ENCODE measurements at places on chromosomes 2 and 18.

DNA sequence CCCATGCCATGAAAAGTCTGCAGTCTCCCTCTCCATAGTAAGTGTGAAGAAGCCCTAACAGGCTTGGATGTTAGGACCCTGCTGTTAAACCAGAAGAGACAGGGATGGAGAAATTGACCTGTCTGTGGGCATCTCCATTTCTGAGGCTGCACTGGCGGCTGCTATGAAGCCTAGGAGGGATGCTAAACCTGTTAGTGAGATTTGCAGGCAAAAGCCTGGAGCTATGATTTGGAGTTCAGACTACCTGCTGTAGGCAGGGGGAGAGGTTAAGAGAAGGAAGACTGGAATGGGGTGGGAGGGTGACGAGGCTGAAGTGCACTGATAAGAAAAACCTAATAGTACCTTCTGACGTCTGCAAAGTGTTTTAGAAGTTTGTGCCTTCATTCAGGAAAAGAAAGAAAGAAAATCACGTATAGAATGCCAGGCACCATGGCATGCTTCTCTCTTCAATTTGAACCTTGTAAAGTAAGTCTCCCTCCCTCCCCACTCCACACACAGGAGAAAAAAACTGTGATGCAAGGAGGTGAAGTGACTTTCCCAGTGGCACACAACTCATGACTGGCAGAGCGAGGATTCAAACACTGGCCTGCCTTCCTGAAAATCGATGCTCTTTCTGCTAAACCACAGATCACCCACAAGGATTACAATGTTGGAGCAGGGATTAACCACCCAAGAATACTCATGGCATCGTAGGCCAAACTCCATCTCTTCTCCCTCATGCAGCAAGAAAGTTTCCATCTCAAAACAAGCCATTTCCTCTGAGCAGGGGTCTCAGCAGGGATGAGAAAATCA lies 98.5 kb upstream of the PKDCC start:
- DNase-seq: no peak

- DNase-seq: no peak
Measured at GRCh38 chr2:152284398-152284797, 50.6 kb upstream of the FMNL2 start.

DNA sequence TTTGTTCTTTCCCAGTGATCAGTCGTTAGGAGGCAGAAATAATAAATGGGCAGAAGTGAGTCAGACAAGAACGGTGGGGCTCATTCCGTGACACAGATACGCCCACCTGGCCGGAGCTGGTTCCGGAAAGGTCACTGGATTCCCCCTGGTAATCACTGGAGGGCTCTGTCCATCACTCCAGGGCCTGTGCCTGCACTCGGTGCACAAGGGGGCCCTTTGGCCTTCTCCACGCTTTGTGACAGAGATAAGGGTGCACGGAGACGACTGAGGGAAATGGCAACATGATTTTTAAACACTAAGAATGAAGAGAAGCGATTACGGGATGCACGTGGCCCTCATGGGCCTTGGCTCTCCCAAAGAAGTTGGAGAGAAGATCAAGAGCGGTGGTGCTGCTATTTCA lies 84.4 kb downstream of the PTGR3 start:
- no peak for DNase-seq

DNA sequence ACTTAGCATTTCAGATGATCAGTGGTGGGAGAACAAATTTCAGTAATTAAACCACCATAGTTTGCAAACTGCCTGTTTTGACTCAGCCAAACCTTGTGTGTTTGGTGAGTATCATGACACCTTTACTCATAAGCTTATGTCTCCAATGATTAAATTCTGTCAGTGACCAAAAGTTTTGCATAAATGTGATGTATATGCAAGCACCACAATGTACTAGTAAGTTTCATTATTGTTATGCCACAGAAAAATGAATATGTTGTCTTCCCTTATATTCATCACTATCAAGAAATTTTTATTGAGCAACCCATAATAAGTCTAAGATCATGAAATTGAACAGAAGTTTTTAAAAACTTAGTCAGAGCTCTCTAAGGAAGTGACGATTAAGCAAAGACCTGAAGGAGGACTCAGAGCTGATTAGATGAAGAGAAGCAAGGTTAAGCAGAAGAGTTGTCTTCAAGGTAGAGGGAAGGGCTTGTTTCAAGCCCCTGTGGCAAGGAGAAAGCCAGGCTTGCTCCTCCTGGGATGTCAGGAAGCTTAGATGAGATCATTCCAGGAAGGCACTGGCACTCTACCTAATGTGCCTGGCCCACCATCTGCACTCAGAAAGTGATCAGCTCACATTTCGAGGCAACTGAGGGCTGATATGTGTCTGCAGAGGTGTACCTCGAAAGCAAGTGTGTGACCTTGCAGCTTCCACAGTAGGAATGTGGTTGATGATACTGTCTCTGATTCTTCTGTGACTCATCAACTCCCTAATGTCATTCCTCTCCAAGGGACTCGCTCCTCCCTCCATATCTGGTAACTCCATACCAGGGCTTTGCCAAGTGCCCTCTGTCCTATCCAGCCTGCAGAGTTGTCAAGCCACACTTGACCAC lies 54.7 kb downstream of the KCTD18 start:
- DNase-seq: no peak

DNA sequence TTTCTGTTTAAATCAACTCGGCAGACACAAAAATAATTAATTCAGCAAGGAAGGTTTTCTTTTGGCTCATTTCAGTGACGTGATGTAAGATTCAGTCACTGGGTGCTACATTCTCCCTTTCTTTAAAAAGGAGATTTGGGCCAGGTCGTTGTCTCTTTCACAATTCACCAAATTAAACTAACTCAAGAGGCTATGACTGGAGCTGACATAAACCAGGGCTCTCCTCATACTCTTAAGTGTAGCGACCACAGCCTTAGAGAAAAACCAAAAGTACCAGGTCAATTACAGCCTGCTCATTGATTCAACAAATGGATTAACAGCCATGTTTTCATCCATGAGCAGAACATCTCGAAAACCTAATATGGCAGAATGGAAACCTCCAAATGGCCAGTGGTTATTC lies 85.7 kb downstream of the PAX3 start:
- no peak for DNase-seq

DNA sequence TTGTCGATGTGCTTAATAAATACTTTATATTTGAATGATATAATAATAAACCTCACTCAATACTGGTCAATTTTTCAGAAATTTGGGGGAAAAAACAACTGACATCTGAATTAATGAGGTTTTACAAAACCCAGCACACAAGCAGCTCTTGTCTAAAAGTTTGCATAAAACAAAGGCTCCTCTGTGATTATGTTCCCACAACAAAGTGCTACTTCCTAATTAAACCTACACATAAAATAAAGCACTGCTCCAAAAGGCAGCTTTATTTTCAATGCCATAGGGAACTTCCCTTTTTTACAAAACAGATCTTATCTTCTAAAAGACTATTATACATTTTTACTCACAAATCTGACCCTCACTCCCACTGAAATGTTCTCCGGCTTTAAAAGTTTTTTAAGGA lies 47.1 kb downstream of the LAMA1 start:
- DNase-seq: no peak

GRCh38 chr18:9017167-9017904 lies 85.2 kb upstream of the NDUFV2 start:
- peak; percentile 45 for DNase-seq

DNA sequence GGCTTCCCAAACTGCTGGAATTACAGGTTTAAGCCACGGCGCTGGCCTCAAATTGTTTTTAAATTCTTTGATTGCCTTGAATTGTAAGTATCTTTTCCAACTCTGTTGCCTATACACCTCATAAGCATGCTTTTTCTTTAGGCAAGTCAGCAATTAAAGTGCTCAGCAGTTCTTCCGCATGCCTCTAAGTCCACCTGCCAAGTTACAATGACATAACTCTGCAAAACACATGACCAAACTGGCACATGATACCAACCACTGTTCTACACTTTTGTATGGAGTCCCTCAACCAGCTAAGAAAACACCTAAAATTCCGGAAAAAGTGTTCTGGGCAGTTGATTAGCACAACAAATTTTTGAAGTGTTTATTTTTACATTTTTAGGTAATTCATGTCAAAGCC lies 5.1 kb downstream of the TXNL4A start:
- no peak for DNase-seq

- no peak for DNase-seq
Measured at GRCh38 chr2:199228887-199229819, 228.6 kb downstream of the SATB2 start.

- DNase-seq: no peak
Measured at GRCh38 chr2:71469403-71470398, 16.3 kb downstream of the DYSF start.

GRCh38 chr2:23387221-23387550 lies 2.2 kb downstream of the KLHL29 start:
- DNase-seq: no peak

DNA sequence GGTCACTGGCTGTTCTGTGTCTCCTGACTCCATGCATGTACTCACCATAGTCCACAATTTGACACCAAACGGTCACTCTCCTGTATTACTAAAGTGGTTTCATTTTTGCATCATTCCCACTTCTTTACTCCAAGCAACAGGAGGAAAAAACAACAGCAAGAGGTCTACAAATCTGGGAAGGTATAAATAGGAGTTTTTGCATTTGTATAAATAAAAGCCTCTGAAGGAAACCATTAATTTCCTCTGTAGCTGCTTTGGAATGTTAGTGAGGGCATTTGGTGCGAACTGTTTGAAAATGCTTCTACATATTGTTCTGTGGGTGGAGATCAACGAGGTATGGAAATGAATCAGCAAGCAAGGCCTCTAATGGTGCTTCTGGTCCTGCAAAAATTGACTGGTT lies 148.5 kb upstream of the DLX2 start:
- DNase-seq: no peak

GRCh38 chr2:209937893-209938292 lies 64.5 kb upstream of the RPE start:
- no peak for DNase-seq

DNA sequence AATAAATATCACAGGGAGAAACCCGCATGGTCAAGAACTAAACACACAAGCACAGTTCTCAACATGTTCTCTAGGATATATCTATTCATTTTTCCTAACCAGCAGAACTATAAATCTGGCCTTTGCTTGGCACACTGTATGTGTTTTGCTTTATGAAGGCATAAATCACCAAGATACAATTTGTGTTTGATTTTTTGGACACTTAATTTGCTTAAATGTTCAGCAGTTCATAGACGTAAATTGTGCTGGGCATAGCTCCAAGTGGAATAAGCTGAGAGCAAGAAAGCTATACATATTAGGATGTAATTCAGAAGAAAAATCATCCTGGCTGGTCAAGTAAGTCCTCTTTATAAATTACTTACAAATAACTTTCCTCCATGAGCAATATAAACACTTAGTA lies 341.5 kb upstream of the ATP5MC3 start:
- no peak for DNase-seq

DNA sequence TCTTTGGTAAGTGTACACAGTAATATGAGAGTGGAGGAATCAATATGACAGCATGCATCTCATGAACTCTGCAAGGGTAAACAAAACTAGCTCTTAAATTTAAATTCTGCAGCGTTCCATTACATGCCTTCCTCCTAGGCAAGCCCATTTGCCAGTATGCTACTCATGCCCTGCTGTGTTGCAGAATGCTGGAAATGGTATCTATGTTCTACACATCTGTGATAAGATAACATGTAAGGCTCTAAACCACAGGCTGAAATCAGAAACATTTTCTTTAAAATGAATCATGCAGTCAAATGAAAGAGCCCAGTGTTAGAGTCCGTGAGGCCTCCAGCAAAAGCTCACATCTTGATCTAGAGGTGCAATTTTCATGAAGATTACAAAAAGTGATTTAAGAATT lies 112.8 kb upstream of the FN1 start:
- DNase-seq: no peak

DNA sequence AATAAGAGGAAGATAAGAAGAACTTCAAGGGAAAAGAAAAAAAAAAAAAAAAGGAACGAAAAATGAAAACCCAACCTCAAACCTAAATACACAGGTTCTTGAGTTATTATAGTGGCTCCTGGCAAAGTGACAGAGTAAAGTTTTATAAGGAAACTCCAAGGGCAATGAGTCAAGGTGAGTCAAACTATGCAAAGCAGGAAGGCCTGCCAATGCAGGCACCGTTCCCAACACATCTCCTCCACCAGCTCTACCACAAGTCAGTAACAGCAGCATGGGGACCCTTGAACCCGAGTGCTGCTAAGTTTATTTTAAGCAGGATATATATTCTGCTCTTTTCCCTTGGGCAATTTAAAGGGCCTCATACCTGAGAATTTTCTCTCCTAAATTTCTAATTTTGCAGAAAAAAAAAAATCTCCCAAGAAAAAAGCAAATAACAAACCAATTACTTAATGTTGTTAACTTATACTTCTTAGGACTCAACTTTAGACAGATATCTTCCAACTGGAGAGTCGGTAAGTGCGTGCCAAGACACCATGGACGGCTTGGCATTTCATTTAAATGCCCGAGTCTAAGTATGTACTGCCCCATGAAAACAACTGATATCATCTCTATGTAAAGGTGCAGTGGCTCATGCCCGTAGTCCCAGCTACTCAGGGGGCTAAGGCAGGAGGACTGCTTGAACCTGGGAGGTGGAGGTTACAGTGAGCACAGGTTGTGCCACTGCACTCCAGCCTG lies 75.7 kb upstream of the TFCP2L1 start:
- DNase-seq: no peak

DNA sequence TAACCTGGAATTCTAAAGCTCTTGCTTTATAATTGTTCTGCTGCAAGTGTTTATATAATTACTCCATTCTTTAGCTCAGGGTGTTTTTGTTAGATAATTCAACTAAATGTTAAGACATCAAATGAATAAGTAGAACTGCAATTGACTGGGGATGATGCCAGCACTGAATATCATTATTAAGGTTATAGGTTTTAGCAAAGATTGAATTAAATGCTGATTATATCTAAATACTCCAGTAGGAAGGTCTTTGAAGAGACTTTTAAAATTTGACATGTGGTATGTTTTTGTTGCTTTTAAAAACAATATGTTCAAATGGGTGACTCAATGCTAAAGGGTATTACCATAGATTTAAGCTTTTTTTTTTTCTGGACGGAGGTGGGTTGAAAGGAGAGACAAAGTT lies 170.1 kb upstream of the THUMPD2 start:
- DNase-seq: no peak

DNA sequence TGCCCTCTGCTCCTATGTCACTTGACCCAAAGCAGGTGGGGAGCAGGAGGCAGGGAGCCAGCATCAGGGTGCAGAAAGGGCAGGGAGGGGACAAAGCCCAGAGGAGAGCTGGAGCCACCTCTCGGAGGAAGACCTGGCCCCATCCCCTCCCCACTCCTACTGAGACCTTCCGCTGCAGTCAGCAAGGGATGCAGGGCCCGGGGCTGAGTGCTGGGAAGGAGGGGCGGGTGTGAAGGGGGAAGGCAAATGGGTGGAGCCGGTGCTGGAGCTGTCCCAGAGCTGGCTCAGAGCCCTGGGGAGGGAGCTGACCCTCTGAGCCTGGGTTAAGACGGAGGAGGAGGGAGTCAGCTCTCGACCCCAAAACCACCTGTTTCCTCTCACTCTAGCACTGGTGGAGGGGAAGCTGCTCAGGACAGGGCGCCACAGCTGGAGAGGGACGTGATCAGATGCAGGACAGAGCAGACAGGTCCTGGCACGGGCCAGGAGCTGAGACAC lies 33.8 kb downstream of the HS1BP3 start:
- DNase-seq: no peak

GRCh38 chr2:222713002-222713401 lies 41.5 kb downstream of the MOGAT1 start:
- no peak for DNase-seq

- no peak for DNase-seq
Measured at GRCh38 chr2:54473851-54474250, 17.7 kb downstream of the SPTBN1 start.

Data from stimulated activated CD4-positive, alpha-beta T cell treated with anti-CD3 and anti-CD28 coated beads, Interleukin-1b, Interleukin-23, amount 100 ng/mL, for 1 hour (primary cell).